ENCODE measurements at places on chromosomes 3 and 15.

- DNase-seq: no peak
Measured at GRCh38 chr3:55085231-55085630, 157.4 kb upstream of the LRTM1 start.

GRCh38 chr3:48561045-48561736 is 2.4 kb downstream of the UCN2 start:
- peak; percentile 12 for DNase-seq

GRCh38 chr15:34620142-34620541 is 36.7 kb upstream of the GOLGA8B start:
- DNase-seq: no peak

- DNase-seq: peak; percentile 20
Measured at GRCh38 chr3:152524198-152525140, 255.7 kb downstream of the MBNL1 start.

GRCh38 chr15:75161106-75161916 is 40.4 kb upstream of the C15orf39 start:
- no peak for DNase-seq

DNA sequence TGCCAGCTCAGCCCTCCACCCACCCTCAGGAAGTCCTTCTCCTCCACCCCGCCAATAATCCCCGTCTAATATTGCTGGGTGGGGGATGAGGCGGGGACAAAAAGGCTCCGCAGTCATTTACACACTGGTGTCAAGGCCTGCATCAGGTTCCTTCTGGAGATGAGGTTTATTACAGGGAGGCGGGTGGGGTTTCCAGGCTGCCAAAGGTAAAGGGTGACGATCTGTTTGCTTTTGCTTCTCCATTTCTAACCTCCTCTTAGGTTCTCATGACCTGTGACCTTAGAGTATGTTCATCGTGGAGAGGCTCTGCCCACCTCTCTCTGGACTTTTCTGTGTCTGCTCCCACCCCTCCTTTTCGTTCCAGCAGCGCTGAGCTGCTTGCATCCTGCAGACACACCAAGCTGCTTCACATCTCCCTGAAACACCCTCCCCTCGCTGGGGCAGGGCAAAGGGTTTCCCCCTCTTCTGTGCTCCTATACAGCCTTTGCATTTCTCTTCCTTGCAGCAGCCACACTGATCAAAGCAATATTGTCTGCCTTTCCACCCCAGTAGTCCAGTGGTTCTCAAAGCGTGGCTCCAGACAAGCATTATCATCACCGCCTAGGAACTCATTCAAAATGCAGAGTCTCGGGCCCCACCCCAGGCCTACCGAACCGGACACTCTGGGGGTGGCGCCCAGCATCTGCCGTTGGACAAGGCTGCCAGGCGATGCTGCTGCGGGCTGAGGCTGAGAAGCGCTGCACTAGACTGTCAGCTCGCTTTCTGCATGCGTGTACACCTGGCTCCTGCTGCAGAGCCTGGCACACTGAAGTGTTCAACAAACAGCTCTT is 26.6 kb downstream of the CA12 start:
- DNase-seq: no peak

DNA sequence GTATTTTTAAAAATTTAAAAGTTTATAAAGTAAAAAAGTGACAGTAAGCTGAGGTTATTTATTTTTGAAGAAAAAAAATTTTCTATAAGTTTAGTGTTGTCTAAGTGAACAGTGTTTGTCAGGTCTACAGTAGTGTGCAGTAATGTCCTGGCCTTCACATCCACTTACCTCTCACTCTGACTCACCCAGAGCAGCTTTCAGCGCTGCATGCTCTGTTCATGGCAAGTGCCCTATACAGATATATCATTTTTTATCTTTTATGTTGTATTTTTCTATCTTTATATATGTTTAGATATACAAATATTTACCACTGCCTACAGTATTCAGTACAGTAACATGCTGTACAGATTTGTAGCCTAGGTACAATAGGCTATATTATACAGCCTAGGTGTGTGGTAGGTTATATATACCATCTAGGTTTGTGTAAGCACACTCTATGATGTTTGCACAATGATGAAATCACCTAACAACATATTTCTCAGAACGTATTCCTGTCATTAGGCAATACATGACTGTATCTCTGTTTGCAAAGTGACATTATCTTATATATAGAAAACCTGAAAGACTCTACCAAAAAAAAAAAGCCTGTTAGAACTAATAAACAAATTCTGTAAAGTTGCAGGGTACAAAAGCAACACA is 75.9 kb upstream of the TMC3 start:
- no peak for DNase-seq

DNA sequence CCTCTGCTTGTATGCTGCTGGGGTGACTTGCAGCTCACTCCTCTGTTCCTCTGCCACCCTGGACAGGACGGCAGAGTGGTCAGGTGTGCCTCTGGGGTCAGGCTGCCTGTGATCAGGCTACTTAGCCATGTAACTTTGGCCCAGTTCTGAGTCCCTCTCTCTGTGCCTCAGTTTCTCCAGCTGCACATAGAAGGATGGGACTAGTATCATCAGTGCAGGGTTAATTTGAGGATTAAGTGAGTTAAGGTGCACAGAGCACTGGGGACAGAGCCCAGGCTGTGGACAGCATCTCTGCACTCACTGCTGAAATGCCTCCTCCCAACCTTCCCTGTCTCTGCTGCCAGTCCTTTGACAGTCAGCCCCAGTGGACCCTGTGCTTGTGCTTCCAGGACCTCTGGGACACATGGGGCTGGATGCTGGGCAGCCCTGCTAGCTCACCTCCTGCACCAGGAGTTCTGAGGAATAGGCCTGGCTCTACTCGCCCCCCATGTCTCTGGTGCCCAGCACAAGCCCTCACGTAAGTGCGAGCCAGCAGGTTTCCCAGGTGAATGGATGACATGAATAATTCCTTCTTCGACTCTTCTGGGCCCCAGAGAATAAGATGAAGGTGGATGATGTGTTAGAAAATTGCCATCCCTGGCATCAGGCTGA is 19.3 kb upstream of the PRR23E start:
- DNase-seq: no peak

GRCh38 chr3:5055357-5056110 is 66.6 kb upstream of the ARL8B start:
- DNase-seq: no peak

DNA sequence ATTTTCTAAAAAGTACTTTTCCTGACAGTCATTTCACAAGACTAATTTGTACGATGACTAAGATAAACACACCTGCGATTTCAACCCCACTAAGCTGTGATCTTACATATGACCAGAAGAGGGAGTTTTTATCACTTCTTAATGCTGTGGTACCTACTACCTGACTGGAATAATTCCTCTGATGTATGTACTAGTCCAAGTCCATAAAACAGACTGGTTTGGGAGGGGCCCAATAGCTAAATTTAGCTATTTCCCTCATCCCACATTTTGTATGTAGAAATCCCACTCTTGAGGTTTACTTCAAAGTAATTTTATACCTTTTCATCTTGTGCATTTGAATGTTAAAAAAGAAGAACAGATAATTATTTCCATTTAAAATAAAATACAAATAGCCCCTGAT is 49.7 kb upstream of the SCAANT1 start:
- no peak for DNase-seq

DNA sequence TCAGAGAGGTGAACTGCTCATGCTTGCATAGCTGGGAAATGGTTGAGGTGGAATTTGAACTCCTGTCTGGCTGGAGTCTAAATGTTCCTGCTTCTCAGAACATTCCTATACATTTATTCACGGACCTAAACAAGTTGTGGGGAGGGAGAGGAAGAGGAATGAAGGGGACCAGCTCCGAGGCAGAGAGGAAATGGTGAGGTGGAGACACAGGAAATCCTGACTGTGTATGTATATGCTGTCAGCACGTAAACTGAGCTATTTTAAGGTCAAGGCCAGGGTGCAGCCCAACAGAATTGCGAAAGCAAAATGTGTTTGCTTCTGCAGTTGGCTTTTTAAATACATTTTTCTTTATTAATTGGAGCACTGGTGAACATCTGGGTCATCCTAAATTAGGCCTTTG is 74.1 kb upstream of the POMGNT2 start:
- DNase-seq: peak; percentile 47

DNA sequence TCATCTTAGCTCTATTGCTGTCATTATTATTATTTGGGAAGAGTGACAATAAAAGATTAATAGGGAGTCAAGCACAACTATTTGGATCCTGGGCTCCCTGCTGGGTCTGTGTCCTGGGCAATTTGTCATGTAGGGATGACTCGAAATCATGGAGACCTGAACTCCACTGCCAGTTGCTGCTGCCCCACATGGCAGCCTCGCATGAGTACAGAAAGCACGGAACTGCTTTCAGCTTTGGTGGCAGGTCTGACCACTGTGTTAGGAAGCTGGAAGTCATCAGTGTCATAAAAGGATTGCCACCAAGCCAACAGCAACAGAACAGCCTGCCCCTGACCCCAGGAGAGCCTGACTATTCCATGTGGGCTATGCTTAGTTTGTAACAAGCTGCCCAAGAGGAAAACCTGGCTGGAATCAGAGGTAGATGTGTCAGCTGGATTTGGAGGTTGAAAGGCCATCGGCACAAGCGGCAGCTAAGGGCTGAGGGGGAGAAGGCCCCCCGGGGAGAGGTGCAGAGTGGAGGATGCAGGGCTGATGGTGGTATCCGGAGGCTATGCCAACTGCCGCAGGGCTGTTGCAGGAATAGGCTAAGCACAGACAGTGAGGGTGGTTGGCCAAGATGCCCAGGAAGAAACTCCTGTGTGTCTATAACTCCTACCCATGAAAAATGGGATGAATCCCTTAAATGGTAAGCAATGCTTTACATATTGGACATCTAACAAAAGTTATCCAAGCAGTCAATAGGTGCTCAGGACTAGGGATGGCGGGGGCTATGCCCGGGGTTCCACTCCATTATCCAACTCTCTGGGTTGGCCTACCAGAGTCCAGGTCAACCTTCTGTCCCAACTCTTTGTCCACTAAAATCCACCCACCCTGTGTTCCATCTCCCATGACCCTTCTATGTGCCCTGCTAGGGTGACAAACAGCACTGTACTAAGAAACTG is 291.6 kb downstream of the ADAMTS17 start:
- no peak for DNase-seq

DNA sequence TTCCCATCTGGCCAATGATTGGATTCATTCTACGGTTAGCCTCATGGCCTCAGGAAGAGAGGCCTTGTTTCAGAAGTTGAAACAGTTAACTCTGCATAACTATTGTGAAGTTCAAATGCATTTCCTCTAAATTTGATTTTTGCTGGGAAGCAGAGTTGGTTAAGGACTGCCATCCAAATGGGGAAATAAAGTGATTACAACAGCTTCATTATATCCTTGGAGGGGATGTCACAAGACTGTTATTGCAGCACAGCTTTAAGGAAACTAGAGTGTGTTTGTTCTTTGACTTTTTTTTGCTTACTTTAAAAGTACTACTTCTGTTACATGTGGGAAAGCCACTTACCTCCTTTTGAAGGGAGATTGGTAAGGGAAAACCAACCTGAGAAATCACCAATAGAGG is 164.8 kb downstream of the AKAP13 start:
- no peak for DNase-seq

DNA sequence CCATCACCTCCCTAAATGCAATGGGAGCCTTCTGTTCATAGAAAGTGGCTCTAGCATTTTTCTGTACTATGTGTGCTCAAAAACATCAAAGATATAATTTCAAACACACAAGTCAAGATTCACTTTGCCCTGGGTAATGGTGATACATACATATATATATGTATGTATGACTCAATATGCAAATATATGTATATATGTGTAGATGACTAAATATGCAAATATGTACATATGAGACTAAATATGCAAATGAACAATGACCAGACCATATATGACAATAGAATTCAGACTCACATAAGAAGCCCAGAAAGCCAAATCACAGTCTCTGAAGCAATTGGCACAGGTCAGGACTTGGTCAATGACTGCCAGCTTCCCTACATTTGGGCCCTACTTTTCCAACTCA is 36.9 kb upstream of the SNRK start:
- DNase-seq: no peak

DNA sequence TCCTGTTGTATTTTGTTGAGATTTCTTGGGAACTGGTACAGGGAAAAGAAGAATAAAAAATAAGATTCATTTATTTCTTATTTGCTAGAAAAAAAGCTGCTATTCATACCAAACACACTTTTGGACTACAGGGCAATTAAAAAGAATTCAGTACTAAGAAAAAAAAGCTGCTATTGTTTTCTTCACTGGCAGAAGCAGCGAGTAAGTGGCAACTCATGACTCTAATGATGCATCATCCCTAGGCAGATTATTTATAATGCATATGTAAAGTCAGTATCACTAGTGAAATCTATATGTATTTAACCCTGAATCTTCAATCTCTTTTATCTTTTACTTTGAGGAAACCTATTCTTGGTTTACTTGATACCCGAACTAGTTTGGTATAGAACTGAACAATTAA is 15.2 kb downstream of the PFN2 start:
- no peak for DNase-seq

DNA sequence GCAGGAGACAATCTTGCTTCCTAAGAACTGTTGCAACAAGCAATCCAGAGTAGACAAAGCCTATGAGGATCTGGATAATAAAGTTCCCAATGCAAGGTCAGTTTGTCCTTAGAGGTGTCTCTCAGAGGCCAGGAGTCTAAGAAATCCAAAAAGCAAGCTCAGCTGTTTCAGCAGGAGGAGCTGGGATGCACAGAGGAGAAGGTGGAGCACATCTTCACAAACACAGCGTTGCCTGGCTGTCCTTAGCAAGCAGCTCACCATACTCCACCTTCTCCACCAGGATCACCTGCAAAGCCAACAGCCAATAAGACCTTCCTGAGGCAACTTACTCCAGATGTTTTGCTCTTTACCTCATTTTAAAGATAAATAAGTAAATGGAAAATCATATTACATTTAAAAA is 365 bp downstream of the ZBED2 start:
- no peak for DNase-seq

DNA sequence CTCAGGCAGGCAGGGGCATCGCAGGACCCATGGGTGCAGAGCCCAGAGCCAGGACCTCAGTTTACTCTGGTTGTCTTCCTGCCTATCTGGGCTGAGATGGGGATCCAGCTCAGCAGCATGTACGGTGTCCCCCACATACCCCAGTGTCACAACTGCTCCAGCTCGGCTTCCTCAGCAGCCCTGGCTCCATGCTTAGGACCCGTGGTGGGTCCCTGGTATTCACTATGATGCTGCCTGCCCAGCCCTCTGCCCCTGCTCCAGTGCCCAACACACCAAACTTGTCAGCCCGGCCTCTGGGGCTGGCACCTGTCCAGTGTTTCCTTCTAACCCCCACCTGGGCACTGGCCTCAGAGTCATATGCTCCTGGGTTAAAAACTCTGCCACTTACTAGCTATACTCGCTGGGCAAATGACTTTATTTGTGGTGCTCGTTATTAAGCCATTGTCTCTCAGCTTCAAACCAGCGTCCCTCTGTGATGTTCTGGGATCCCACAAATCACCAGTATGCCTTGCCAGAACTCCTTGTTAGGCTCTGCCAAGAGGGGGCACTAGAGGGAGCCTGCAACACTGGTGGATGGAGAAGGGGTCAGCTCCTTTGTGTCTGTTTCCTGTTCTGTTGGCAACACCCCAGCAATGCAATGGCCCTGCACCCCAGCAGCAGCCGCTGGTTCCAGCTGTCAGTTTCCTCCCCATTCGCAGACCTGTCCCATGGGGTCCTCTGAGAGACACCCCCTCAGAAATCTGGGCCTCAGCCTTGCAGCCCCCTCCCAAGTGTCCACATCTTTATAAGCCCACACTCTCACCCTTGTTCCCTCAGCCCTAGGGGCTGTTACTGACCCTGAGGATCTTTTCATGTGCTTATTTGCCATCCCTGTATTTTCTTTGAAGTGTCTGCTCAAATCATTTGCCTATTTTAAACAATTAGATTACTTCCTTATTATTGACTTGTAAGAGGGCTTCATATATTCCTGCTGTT is 24.1 kb upstream of the MRPS22 start:
- no peak for DNase-seq

GRCh38 chr3:125194849-125195601 is 17.5 kb downstream of the SLC12A8 start:
- DNase-seq: no peak

- no peak for DNase-seq
Measured at GRCh38 chr3:52973806-52974205, 72.1 kb downstream of the SFMBT1 start.
